Activated naive CD8-positive, alpha-beta T cell treated with anti-CD3 and anti-CD28 coated beads, Interleukin-2, amount 50 U/mL, for 24 hours (primary cell): ENCODE measurements at places on chromosomes 3 and 15.

GRCh38 chr15:73317651-73318462 is 50.9 kb downstream of the HCN4 start:
- DNase-seq: no peak

DNA sequence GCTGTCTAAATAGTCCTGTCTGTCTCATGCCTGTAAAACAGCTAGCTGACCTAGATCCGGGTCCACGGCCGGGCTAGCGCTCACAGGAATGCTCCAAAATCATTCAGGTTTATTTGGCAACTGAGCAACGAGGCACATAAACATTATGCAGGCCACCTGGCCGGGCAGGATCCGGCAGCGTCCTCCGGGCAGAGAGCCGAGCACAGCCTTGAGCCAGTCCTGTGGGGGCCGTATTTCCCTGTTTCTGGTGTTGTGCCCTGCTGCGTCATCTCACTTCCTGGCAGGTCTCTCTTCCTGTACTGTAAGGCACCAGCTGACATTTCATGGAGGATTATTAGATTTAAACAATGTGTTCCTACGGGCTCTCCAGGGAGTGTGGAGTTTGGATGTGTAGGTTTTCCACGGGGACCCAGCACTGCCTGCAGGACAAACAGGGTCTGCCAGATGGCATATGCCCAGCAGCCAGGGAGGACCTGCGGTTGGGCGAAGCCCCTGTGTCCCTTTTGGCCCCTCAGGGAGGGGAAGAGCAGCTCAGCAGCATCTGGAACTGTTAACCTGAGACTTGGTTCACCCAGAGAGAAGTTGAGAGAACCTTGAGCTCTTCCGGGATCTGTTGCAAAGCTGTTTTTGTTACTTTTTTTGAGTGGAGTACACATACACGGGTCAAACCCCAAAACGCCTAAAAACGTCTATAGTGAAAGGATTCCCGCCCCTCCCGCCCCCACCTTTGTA is 16.6 kb upstream of the LRRK1 start:
- DNase-seq: no peak

DNA sequence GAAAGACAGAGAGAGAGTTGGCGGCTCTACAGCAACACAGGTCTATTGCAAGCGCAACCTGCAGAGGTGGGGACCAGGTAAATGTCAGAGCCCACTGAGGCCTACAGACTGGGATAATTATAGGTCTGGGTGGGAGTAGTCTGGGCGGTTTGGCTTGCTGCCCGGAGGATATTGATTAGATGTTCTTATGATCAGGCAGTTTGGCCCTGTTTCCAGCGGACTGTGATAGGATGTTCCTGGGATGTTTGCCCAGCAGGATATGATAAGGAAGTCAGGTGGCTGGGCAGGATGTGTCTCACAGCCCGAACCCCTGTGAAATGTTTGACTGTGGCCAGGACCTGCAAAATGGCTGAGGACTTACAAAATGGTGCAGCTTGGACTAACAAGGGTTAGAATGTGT is 364.9 kb downstream of the NAALADL2 start:
- DNase-seq: no peak

GRCh38 chr3:159163656-159164055 is 361.8 kb downstream of the MFSD1 start:
- DNase-seq: no peak

DNA sequence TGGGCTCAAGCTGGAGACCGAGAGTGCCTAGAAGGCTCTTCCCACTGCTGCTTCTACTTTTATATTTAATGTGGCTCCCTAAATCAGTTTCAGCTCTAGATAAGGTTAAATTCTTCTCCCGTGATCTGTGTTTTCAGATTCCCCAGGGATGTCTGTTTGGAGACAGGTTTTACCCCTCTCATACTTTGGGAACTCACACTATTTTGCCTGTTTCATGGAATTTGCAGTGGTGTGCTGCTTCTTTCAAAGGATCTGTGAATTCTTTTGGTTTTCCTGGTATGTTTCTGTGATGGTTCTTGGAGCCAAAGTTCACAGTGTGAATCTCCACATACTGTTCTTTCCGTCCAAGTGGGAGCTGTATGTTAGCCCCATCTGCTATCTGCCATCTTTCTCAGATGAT is 238.3 kb upstream of the SLITRK3 start:
- no peak for DNase-seq

DNA sequence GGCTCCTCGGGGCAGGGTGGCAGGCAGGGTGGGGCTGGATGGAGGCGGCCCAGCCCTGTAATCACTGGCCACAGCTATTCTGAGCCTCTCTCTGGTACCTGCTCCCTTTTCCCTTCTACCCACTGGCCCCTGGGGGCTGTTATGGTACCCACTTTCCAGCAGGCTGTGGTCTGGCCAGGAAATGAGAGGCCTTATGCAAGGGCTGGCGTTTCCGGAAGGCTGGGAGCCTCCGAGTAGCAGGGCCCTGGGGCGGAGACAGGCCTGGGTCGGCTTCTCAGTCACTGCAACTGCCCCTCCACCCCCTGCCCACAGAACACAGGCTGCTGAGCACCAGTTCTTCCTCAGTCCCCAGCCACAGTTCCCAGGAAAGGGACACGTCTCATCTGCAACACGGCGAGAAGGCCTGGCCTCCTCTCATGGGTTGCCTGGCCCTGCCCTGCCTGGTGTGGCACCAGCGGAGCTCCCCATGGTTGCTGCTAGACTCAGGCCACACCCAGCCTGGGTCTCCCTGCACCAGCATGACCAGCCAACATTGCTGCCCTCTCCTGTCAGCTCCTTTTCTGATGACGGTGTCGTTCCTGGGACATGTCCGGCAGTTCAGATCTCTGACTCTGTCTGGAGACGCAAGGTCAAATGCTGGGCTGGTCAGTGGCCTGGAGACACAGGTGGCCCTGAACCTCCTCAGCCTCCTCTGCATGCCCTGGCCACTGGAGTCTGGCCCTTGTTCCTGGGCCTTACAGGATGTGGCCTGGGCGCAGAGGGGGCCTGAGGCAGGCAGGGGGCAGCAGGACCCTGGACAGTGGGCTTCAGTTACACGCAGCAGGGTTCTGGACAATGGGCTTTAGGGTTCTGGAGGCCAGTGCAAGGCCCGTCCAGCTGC is 6.5 kb downstream of the CHST13 start:
- DNase-seq: no peak

GRCh38 chr3:142844339-142844977 is 44.4 kb downstream of the PCOLCE2 start:
- DNase-seq: no peak

DNA sequence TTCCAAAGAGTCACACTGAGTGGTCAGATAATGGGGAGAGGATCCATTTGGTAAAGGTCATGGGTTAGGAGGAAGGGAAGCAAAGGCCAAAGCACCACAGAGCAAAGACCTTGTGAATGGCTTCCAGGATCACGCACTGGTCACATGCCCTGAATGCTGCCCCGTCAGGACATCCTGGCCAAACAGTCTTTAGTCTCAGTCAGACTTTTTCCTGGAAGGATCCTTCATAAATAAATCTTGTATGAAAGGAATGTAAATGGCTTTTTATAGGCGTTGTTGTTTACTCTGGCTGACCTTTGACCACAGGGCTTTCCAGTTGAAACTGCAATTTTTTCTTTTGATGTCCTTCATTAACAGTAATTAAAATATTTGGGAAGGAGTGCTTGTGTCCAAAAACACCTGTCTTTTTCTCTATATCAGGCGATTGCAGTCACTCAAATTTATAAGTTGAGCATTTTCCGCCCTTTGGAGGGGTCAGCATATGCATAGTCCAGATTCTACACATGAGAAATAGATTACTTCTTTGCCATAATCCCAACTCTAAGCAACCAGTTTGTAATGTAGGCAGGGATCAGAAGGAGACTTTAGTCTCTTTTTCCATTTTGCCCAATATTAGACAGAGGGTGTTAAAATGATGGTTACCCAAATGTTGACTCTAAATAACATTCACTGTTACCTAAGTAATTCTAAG is 48.4 kb downstream of the CHAC1 start:
- no peak for DNase-seq

- no peak for DNase-seq
These were observed 434.1 kb upstream of the SEMA6D start for GRCh38 chr15:47283246-47283645.

GRCh38 chr3:96324087-96324486 is 490.3 kb upstream of the EPHA6 start:
- no peak for DNase-seq

DNA sequence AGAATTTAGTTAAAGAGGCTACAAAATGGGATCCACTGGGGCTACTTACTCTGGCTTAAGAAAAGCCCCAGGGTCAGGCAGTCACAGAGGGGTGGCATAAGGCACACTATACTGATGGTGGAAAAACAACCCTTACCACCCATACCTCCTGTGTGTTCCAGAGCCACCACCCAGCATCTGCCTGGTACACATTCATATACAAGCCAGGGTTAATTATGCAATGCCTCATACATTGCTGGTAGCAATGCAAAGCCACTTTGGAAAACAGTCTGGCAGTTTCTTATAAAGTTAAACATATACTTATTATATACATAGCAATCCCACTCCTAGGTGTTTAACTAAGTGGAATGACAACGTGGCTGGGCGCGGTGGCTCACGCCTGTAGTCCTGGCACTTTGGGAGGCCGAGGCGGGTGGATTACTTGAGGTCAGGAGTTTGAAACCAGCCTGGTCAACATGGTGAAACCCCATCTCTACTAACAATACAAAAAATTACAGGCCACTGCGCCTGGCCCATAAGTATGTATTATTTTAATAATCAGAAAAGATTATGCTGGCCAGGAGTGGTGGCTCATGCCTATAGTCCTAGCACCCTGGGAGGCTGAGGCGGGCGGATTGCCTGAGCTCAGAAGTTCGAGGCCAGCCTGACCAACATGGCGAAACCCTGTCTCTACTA is 15.2 kb upstream of the NCKIPSD start:
- no peak for DNase-seq

GRCh38 chr3:43764056-43764455 is 73.3 kb downstream of the ABHD5 start:
- DNase-seq: no peak

GRCh38 chr3:32839714-32840085 is 21.9 kb downstream of the TRIM71 start:
- DNase-seq: no peak

DNA sequence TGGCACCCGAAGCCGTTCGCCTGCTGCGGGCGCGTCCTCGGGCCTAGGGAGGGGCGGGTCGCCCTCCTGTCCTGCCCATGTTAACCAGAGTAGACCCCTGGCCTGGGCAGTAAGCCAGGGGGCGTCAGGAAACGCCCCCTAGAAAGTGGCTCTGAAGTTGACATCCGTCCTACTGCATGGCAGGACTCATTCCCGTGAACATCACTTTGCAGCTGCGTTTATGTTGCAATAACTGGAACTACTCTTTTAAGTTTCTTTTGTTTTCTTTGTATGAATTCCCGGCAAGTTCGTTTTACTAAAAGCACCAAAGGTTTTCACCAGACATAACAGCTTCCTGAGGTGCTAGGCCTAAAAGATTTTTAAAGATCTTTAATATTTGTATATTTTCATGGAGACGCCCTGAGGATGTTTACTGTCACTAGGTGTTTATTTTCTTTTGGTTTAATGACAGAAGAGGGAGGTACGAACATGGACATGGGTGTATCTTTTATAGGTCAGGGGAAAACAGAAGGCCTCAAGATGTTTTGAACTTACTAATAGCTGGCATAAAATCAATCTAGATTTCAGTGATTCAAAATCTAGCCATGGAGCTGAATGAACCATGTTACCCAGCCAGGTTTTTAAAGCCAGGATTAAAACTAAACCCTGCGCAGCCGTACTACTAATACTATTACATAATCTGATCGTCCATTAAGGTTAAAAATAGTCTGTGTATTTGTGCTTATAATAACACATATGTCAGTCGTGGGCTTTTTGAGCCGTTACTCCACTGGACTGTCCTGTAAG is 1.0 kb downstream of the C15orf61 start:
- DNase-seq: no peak

DNA sequence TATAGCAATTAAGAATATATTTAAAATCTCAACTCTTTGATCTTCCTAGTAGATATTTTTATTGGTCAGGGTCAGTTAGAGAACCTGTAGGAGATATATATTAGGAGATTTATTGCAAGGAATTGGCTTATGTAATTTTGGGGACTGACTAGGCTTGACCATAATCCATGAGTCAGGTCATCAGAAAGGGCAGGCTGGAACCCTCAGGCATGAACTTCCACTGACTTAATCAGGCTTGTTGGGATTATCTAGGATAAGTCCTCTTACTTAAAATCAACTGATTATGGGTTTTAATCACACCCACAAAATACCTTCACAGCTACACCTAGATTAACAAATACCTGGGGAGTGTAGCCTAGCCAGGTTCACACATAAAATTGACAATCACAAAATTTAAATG is 156.1 kb downstream of the MYRIP start:
- no peak for DNase-seq

DNA sequence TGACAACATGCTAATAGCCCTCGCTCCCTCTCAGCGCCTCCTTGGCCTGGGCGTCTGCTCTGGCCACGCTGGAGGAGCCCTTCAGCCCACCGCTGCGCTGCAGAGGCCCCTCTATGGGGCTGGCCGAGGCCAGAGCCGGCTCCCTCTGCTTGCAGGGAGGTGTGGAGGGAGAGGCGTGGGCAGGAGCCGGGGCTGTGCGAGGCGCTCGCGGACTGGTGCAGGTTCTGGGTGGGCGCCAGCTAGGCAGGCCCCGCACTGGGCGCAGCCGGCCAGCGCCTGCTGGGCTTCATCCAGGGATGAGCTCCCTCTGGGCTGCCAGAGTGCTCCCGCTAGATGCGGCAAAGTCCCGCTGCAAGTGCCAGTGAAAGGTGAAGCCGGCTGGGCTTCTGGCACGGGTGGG is 21.0 kb upstream of the DNAJC13 start:
- no peak for DNase-seq

GRCh38 chr3:50100956-50101845 is 12.5 kb downstream of the RBM5 start:
- no peak for DNase-seq

- no peak for DNase-seq
These were observed 231.5 kb upstream of the SGO1 start for GRCh38 chr3:20417388-20418108.

GRCh38 chr3:62727536-62727935 is 147.7 kb downstream of the CADPS start:
- no peak for DNase-seq

GRCh38 chr3:38154625-38155255 is 10.6 kb upstream of the OXSR1 start:
- DNase-seq: no peak

GRCh38 chr15:101169495-101170071 is 82.3 kb downstream of the CHSY1 start:
- no peak for DNase-seq

- DNase-seq: no peak
These were observed 47.6 kb downstream of the RAP2B start for GRCh38 chr3:153209596-153209995.

DNA sequence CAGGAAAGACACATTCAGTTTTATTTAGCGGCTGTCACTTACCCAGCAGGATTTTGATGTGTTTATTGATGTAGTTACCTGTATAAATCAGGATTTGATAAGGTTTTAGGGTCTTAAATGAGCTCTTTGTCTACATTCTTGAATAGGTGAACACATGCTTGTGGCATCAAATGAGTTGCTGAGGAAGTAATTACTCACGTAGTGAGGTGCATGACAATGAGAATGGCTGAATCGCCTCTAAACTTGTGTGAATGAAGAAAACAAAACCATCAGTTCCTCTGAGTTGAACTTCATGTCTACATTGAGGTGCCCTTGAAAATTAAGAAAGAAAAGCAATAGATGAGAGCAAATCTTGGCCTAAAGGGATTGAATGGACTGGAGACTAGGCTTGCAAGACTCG is 245.6 kb upstream of the SATB1 start:
- DNase-seq: no peak
